ENCODE measurements at places on chromosomes 7 and 10.

DNA sequence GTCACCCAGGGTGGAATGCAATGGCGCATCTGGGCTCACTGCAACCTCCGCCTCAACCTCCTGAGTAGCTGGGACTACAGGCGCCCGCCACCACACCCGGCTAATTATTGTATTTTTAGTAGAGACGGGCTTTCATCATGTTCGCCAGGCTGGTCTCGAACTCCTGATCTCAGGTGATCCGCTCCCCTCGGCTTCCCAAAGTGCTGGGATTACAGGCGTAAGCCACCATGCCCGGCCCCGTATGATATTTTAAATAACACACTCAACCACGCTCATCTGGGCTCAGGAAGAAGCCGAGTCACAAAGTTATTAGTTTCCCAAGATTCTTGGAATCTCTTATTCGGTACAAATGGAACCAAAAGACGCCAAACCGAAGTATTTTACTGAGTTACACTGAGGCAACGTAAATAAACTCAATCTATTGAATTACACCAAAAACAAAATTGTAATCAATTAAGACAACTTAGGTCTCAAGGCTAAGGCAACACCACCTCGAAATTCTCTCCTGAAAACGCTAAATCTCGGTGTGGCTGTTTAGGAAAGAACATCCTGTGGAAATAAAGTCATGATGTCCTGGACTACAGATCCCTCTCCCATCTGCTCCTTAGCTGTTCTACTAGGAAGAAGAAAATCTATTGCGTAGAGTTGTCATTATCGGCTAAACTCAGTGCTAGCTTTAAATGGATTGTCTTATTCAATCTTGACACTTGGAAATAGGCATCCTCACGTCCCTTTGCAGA is 910 bp downstream of the ARHGAP19 start:
- no peak for DNase-seq

GRCh38 chr7:133678137-133678814 is 425.4 kb downstream of the EXOC4 start:
- no peak for DNase-seq

DNA sequence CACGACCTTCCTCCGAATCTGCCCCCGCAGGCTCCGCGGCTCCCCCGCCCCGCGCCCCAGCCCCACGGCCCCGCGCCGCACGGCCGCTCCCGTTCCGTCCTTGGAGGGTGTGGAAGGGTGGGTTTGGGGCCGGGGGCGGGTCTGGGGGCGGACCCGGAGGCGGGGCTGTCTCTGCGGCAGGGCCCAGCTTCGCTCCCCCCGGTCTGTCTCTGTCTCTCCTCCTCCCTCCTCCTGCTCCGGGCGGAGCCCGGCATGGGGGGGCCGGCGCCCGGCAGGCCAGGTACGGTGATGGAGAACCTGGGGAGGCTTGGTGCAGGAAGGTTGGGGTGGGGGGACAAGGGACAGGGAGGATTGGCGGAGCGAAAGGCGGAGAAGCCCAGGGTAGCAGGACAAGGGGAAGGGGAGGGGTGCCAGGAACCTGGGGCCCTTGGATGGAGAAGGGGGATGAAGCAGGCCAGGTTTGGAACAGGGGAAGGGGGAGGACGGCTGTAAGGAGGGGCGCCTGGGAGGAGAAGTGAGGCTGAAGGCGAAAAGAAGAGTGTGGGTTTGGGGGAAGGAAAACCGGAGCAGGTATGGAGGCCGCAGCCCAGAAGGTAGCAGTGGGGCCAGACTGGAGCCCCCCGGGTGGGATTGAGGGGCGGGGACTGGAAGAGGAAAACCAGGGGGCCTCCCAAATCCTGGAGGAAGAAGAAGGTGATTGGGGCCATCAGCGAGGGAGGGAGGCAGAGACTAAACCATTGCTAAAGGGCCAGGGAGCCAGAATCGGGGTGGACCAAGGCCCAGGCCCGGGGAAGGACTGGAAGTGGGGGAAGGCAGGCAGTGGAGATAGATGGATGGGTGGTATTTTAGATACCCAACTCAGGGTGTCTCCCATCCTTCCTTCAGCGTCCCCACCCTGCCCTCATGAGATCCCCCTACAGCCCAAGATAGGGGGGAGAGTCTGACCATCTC is at the start of gene NYAP1:
Gene NYAP1 (plus strand): TSS at position 206 of the 951 bp plus-strand sequence. CDS start 1,385 bp downstream, outside the sequence.
- DNase-seq, result peak; percentile 81

DNA sequence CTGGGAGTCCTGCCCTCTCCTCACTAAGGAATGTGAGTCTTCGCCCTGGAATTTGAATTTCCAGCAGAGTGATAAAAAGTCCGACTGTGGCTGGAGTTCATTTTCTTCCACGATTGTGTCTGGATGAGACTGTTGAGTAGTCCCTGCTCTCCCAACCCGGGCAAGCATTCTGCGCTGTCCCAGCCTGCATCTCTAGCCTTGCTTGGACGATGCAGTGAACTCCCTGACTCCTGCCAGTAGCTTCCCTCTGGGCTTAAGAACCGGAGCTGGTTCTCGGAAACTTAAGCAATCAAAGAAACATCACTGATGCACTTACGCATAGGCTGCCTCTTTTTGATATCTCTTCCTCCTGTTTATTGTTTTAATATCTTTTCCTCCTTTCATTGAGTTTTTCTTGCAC is 116.0 kb upstream of the FZD8 start:
- no peak for DNase-seq

DNA sequence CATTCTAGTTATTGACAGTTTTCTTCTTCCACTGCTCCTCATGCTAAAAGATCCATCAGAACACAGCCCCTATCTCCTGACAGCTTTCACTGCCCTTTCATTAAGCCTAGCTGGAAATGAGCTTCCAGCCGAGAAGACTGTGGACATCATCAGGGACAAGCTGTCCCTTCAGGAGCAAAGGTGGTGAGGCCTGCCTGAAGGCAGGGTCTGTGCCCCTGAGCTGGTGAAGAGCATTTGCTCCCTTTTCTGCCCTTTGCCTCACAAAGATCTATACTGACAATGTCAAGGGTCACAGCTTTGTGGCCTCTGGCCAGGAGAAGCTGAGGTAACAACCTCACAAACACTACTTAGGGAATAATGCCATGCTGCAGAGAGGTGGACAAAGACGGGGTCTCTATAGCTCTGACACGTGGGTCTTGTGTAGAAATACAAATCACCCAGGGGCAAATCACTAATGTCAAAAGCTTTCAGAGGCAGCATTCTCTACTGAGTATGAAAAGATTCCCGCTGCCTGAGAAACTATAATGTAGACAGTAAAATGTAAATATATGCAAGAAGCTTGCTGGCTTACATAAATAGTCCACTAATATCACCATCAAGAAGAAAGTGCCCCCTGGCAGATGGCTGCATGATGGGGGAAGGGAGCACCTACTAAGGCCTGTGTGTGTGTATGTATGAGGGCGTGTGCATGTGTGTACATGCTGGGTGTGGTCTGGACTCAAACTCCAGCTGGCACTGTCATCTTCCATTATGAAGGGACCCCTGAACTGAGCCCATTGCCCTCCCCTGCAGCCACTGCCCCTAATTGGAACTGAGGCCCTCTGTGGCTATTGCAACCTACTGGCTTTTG is 55.8 kb downstream of the HBP1 start:
- no peak for DNase-seq

DNA sequence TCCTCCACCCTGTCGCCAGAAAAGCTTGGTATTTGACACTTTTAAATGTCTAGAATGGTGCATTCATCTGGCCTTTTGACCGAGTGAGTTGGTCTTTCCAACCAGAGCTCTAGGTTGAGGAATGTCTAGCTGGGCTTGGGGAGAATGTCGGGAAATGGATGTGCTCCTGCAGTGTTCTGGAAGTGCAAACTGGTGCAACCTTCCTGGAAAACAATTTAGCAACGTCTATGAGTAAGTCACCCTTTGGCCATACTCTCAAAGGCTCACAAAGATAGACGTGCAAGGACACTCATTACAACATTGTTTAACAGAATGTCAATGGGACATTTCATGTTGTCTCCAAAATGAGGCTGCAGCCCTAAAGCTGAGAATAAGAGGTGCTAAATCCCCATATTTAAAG is 12.2 kb upstream of the NMT2 start:
- no peak for DNase-seq

DNA sequence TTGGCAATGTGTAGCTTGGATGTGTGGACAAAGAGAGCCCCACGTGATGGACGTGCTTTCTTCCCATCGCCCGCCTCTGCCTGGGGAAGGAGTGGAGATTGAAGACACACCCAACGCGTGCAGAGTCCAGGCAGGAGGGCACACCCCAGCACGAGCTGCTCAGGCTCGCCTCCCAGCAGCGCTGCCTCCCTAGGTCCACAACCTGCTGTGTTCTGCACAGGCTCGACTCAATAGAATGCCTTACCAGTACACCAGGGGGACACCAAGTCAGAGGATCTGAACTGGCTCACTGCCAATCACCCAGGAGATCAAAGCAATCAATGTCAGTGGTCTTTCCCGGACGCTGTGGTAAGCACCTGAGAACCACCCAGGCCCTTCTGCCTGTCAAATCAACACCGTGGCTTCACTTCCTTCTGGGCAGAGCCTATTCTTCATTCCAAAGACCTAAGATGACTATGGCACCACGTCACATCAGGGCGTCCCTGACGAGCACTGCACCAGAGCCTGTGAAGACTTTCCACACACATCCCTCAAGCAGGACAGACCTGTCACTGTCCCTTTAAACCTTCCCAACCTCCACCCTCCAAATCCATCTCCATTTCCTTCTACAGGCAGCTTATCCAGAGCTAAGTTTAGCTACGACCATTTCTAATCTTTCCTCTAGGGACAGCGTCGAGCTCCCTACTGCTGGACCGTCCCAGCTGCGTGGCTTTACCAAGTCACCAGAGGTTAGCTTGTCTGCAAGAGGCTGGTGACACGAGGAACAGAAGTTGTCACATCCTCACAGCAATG is 72.3 kb downstream of the AMZ1 start:
- no peak for DNase-seq

DNA sequence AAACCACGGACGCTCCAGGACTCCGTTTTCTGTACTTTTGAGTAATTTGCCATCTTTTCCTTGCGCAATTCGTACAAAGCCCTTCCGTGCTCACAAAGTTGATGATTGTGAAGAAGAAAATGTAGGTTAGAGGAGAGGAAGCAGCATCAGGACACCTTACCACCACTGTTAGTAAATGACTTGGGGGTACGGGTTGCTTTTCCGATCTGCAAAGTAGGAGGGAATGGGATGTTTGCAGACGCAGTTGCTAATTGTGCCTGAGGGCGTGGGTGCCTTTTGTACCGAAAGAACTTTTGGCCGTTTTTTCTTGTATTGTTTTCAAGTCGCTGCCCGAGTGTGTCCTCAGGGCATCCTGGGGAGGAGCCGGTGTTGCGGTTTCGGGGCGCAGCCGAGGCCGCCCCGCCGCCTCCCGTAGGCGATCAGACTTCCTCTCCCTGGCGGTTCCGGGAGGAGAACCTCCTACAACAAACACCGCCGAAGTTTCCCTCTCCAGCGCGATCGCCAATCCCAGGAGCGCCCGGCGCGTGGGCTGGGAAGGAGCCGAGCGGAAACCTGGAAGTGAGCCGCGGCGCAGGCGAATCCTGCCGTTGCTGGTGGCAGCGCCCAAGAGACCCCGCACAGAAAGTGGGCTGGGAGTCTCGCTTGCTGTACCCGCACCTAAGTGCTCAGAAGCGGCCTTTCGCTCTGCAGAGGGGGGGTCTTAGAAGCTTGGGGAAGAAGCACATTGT is 1.0 kb downstream of the PRR15 start:
- no peak for DNase-seq

- DNase-seq, result no peak
These were observed 34.5 kb downstream of the PPP1R3C start for GRCh38 chr10:91598211-91598977.

GRCh38 chr7:129772646-129773280 is 161.2 kb downstream of the NRF1 start:
- DNase-seq, result no peak

- peak; percentile 43 for DNase-seq
These were observed 12.0 kb downstream of the SUFU start for GRCh38 chr10:102515724-102516123.

- DNase-seq, result peak; percentile 97
These were observed 40.0 kb downstream of the HK1 start for GRCh38 chr10:69318106-69318866.

DNA sequence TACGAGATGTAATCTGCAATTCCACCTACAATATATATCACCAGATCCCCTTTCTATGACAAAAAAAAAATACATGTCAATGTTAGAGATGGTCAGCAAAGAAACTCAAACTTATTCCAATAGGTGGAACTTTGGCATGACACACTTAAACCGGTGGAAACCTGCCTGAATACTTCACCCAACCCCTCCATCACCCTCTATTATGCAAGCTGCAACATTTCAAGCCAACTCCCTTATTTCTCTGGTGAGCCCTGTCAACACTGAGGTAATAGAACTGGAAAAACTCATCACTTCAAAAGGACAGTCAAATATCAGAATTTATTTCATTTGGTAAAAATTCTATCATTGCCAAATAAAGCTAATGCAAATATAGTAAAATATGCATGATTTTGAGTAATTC is 3.6 kb downstream of the ZNF438 start:
- no peak for DNase-seq

GRCh38 chr10:69451209-69451783 is at the start of gene TSPAN15:
TSS of gene TSPAN15 (plus strand) at chr10:69451465. CDS start at chr10:69451595, 130 bp downstream.
- peak; percentile 92 for DNase-seq

DNA sequence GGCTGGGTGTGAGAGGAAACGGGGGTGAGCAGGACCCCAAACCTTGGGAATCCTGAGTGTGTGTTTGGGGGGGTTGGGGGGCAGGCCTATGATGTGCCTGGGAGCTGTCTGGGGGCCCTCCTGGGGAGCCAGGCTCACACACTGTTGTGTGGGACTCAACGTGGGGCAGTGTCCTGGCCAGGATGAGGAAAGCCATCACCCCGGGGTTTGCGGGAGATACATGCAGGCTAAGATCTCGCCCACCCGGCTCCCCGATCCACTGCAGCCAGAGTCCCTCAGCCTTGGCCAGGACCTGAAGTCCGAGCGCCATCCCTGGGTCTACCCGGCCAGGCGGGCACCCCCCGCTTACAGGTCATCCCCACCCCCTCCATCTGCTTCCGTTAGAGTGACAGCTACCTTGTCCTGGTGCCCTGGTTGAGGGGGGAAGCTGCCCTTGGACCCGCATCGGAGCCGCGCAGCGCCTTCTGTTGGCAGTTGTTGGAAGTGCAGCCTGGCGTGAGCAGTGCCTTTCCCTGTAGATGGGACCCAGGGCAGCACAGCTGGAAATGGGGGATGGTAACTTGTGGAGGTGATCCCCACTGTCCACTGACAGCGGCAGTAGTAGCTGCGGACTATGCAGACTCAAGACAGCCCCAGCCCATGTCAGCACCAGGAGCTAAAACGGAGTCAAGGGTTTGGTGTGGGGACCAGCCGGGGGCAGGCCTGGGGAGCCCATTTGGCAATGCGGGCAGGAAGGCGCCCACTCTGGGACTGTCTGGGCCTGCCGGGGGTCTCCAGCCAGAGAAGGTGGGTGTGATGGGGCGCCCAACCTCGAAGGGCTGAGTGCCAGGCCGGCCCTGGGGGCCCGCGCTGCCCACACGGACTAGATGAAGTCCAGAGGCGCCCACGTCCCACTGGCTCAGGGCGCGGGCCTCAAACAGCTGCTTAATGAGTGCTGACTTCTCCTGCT is 885.6 kb upstream of the ZNF722 start:
- DNase-seq, result no peak

DNA sequence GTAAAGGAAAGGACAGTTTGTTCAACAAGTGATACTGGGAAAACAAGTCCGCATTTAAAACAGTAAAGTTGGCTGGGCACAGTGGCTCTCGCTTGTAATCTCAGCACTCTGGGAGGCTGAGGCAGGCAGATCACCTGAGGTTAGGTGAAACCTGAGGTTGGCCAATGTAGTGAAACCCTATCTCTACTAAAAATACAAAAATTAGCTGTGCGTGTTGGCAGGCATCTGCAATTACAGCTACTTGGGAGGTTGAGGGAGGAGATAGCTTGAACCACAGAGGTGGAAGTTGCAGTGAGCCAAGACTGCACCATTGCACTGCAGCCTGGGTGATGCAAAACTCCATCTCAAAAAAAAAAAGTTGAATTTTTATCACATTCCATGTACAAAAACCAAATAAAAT is 35.7 kb downstream of the ZNF92 start:
- DNase-seq, result no peak

All from activated effector memory CD4-positive, alpha-beta T cell treated with anti-CD3 and anti-CD28 coated beads, Interleukin-2, amount 50 U/mL, for 16 hours (primary cell).